Erythroblast (primary cell): ENCODE measurements at places on chromosomes 2 and 18.
A peak's percentile ranks its signal among the peaks of the same experiment; 100 is the strongest.

DNA sequence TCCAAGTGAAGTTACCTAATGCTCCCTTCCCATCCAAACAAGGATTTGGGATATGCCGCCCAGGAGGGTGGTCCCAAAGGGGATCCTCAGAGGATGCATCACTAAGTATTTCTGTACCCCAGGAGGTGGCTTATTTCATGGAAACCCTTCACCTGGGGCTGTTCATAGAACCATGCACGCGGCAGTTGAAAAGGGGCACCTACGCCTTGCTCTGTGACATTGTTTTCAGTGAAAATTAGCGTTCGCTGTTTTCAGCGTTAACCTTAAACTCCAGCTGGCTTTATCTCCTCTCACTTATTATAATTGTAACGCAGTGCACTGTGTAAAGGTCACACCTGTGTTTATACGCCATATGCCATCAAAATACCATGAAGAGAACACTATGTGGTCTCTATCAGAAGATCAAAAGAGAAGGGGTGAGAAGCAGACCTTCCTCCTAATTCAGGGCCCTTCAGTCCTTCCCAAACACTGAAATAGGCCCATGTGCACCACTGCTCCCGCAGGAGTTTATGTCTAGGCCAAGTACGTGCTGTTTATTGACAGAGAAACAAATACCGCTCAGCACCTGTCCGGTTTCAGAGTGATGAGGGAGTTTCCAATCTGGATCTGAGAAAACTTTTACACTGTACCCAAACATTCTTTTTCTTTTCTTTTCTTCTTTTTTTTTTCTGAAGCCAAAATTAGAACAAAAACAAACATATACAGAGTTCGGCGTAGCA lies 162.1 kb downstream of the BCL2 start:
- no peak for DNase-seq

DNA sequence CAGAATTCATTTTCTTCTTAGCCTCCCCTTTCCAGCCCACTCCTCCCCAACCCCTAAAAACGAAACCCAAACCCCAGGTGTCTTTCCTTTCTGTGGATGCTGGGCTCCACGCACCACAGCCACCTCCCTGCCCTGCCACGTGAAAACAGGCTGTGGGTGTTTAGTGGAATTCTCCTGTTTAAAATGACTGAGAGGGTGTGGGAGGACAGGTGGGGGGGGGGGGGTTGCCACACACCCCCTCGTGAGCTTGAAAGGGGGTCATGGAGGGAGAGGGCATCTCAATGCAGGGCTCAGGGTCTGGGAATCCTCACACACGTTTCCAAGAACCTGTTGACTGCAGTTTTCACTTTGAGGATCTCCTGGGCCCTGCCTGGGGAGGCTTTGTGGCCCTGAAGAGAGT lies 110.3 kb downstream of the FAM210A start:
- no peak for DNase-seq

DNA sequence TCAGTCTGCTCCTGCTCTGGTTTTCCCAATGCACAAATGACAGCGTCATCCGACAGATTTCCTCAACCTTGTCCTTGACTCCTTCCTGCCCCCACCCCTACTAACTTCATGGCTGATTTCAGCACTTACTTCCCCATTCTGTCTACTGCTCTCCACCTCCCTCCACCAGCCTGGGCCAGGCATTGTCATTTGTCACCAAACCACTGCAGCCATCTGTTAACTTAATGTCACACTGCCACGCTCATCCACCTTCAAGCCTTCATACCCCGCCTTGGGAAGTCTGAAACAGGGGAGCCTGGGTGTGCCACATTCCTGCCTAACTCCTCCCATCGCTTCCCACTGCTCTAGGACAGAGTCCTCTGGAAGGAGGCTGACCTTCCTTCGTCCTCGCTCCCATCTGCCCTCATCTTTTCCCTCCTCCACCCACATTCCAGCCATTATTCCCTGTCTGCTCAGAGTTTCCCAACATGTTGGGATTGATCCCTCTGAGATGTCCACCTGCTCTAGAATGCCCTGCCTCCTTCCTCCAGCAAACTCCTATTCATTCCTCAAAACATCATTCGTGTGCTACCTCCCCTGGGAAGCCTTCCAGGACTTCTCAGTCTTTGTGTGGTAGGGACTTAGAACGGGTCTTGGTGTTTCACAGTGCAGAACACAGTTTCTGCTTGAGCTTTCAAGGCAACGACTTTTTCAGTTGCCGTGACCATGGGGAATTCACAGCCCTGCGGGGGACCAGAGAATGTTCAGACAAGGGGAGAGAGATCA lies 42.2 kb upstream of the SMAD7 start:
- DNase-seq: no peak

DNA sequence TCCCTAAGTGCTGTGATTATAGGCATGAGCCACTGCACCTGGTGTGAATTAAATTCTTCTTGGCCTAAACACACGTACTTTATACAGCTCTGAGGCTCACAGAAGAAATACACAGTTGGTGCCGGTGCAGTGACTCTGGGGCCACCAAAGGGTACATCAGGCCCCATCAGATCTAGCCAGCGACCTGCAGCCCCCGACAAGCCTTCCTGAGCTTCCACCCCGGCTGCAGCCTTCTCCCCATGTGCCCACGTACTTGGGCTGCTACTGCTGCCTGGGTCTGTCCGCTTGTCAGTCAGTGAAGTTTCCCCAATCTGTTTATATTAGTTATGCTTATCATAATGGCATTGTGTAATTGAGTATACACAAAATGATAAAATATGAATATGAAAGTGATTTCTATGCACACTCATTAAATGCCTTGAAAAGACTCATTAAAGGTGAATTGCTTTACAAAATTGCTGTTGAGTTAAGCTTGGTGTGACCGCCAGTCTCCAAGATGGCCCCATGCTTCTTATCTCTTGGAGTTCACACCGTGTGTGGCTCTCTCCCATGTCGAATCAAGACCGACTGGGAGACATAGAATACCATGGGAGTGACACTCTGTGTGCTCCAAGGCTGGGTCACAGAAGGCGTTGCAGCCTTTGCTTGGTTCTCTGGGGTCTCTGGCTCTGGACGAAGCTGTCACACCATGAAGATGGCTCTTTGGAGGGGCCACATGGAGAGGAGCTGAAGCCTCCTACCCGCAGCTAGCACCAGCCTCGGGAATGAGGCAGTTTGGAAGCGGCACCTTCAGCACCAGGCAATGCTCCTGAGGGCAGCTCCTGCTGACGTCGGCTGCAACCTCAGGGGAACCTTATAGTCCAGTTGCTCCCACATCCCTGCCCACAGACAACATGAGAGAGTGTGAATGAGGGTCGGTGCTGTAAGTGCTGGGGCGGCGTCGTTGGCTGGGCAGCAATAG lies 29.2 kb upstream of the HPCAL1 start:
- DNase-seq: no peak

DNA sequence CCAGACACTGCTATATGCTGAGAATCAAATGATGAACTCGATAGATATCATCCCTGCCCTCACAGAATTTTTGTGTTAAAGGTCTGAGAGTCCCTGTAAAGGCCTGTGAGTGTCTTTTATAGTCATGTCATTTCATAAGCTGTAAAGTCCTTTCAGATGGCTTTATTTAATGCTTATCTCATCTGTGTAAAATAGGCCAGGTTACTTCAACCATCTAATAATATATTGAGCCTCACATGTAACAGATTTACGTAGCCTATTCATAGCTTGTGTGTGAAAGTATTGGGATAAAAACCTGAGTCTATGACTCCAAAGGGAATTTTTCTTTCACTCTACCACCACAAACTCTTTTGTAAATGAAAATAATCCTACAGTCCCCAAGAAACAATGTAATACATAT lies 672.0 kb upstream of the SYT4 start:
- no peak for DNase-seq

DNA sequence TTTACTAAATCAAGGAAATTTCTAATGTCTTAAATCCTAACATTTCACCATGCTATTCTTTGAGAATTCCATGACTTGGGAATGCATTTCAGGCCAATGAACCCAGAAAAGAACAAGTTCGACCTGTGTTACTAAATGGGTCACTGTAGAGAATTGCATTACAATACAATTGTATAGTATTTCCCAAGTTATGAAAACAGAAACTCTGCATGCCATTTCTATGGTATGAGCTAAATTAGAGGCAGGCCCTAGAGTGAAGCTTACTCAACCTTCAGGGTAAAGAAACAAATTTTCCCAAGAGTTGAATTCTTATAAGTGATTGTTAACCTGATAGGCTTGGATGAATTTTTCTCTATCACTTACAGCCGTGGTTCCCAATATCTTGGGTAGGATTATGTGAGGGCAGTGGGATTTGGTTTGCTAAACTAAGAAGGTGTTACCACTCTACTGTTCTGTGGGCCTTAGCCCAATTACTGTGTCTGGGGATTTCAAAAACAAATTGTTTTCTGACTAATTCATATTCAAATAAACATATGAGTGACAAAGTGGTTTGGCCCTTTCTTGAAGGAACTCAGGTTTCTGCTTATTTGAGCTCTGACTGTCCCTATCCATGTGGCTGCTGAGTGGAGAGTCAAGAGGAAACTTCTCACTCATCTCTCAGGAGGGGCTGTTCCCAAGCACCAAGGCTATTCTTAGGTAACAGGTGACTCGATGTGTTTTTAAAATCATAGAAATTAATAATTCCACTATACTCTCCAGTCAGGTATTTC lies 11.2 kb upstream of the SERPINB7 start:
- DNase-seq: no peak

GRCh38 chr2:160956243-160956802 lies 203.9 kb upstream of the TANK start:
- no peak for DNase-seq

DNA sequence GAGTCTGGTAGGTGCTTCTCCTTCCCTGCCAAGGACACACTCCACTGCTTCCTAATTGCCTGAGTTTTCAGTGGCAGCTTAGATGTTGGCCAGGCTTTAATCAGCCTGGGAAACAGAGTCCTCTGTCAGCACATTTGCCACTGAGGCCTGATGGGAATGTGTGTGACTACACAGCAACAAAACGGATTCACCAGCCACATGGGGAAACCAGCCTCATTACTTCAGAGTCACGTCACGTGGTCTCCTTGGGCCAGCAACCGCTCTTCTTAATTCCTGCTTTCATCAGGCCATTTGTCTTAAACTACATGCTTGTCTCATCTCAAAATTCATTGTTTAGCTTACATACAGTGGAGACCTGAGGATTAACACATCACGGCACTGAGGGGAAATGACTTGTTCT lies 93.9 kb upstream of the LTBP1 start:
- DNase-seq: no peak

- DNase-seq: peak; percentile 17
These were observed 34.9 kb upstream of the APCDD1 start for GRCh38 chr18:10419420-10420103.

DNA sequence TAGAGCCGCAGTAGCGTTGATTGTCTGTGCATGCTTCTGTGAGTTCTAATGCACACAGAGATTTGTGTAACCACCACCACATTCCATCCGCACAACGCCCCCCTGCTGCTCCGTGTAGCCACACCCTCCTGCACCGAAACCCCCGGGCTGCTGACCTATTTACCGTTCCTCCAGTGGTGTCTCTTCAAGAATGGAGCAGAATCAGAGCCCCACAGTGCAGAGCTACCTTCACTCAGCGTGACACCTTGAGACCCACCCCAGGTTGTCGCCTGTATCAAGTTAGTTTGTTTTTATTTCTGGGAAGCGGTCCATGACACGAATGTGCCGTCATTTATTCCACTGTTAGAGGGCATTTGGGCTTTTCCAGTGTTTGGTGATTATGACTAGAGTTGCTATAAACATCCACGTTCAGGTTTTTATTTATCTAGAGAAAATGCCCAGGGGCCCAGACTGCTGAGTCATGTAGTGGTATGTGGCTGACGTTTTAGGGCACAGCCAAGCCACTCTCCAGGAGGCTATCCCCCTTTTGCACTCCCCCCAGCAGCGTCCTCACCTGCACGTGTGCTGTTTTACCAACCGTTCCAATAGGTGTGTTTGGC lies 266.8 kb downstream of the NDUFA10 start:
- no peak for DNase-seq

DNA sequence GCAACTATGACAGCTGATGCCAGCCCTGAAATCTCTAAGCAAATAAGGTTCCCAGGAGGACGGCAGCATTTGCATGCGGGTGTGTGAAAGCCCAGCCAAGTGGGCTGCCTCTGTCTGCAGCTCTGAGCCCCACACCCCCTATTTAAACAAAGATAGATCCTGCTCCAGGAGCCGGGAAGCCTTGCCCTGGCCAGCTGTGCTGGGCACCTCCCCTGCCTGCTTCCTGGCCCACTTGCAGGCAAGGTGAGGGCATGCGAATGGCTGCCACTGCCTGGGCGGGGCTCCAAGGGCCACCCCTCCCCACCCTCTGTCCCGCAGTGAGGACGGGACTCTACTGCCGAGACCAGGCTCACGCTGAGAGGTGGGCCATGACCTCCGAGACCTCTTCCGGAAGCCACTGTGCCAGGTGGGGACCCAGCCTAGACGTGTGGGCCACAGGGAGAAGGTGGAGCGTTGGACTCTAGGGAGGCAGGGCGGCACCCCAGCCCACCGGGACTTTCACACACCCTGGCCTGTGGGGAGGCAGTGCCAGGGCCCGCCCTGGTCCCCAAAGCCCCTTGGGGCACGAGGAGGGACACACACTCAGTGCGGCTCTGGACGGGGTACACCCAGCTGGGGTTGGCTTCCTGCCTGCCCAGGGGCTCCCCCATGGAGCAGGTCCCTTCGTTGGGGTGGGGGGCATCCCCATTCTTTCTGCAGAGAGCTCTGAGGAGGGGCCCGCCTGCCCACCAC lies at the start of gene ANO7:
Gene ANO7 (plus strand): TSS at position 317 of the 732 bp plus-strand sequence. CDS start 1,387 bp downstream, outside the sequence.
- no peak for DNase-seq

DNA sequence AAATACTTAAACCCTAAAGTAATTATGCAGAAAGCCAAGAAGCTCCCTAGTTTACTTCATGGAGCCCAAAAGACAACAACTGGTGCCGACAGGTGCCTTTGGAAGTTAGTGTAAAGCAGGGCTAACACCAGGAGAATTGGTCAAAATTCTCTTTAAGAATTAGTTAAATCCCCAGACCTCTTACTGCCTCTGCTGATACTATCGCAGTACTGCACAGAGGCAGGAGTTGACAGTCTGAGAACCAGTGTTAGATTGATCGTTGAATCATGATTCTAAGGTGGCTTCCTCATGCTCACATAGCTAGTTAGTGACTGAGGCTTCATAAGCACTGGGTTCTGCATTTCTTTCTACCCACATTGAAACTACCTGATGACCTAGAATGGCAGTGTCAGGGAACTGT lies 445.0 kb downstream of the XIRP2 start:
- no peak for DNase-seq

GRCh38 chr18:70290482-70291294 lies 1.8 kb downstream of the SOCS6 start:
- peak; percentile 20 for DNase-seq

DNA sequence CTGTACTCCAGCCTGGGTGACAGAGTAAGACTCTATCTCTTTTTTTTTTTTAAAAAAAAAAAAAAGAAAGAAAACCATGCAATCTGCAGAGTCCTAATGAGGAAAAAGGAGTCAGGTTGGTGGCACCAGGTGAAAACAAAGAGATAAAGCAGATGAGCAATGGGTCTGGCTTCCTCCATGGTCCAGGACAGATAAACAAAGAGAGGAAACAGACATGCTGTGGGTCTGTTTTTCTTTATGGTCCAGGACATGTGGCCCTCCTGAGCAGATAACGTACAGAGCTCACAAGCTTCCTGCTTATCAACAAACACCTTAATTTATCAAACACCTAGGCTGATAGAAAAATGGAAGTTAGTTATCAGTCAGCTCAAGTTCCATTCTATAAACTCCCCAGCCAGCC lies 24.4 kb upstream of the TUBB6 start:
- no peak for DNase-seq
